ENCODE measurements at places on chromosomes 3 and 15.

- no peak for DNase-seq
Measured at GRCh38 chr3:128623762-128624176, 26.8 kb downstream of the RPN1 start.

GRCh38 chr3:153595186-153595815 lies 433.3 kb downstream of the RAP2B start:
- DNase-seq = no peak

DNA sequence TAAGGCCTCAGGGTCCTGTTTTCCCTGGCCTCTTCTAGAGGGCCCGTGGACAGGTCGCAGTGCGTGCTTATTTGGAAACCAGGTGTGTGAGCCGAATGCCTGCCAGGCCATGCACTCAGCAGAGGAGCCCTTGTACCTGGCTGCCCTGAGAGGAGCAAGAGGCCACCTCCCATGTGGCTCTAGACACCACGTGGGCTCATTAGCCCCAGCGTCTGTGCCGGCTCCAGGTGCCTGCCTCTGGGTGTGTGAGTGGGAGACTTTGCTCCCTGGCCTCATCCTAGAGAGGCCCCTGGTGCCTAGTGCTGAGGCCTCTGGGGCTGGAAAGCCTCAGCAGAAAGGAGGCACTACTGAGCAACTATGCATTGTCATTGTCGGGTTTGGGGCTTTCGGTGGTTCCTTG lies 50.4 kb downstream of the KLF13 start:
- no peak for DNase-seq

DNA sequence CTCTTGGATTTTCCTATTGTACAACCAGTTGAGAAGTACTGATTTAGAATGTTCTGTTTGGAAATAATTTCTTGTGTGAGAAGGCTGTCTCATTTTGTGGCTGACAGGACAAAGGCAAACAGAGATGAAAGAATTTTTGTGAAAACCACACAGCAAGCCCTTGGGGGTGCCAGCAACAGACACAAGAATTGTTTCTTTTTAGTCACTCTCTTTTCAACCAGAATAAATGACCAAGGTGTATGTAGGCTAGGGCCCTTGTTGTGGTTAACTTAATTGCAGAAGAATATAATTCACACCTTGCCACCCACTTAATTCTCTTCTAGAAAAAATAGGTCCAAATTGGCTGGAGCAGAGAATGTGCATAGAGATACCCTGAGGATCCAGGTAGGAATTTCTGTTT lies 329.4 kb upstream of the TBC1D5 start:
- DNase-seq = no peak

DNA sequence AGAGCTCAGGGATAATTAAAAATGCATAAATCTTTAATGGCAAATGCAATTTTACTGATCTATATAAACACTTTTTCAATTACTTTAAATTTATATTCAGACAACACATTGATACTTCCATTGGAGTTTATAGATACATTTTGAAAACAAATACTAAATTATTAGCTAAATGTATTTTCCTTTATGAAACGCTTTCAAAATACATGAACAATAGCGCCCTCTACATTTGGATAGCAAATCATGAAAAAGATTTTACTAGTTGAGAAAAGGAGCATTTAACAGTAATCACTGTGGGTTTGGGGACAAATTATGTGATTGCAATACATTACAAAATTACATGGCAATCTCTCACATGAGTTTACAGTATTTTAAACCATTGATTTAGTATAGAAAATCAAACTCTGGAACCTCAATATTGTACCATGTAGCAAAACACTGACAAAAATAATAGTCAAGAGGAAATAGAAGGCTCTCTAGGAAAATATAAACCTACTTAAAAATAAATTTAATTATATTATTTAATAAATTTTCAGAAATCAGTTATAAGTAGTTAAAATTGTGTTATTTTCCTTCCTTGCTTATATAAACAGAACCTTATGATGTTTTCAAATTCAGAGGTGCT lies 207.9 kb downstream of the ZIC1 start:
- DNase-seq = no peak

GRCh38 chr15:31554261-31554660 lies 227.6 kb downstream of the KLF13 start:
- DNase-seq = no peak

DNA sequence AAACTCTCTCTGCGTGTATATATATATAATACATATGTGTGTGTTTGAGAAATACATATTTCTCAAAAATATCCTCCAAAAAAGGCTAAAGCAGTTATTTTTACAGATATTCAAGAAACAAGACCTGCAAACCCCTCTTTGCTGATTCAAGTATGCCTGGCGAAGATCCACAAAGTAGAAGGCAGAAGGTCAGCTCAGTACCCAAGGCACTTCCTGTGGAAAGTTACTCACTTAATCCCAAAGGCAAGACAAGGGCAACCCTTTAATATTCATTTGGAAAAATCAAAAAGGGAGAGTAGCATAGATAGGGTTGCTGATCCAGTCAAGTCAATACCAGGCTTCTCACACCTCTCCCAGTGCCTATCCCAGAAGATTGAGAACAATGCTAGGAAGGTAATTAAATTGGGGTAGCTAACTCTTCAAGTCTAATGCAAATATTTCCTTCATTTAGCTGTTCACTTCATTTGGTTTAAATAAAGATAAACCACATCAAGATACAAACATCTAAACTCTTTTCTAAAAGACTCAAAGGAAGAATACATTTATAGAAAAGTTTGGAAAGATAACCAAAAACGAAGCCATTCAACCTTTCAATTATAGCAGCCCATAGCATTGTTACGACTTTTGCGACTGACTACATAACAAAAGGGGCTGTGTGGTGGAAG lies 7.2 kb downstream of the COX17 start:
- no peak for DNase-seq

Measured in kidney (tissue), 22 donors.